ENCODE measurements at places on chromosomes 11 and 22. TPM values are rescaled to one million over a fixed set of nuclear protein-coding genes. Genes with fewer than 3 reads are reported as not detected.

The PSMA1 gene
- 143 TPM for total RNA-seq

The MAP6 gene
- 6.1 TPM for total RNA-seq

GRCh38 chr22:26281941-26282340, 112.7 kb downstream of the SEZ6L start:
- no peak for DNase-seq

GRCh38 chr22:20026996-20027601, 6.2 kb downstream of the TANGO2 start:
- no peak for DNase-seq

DNA sequence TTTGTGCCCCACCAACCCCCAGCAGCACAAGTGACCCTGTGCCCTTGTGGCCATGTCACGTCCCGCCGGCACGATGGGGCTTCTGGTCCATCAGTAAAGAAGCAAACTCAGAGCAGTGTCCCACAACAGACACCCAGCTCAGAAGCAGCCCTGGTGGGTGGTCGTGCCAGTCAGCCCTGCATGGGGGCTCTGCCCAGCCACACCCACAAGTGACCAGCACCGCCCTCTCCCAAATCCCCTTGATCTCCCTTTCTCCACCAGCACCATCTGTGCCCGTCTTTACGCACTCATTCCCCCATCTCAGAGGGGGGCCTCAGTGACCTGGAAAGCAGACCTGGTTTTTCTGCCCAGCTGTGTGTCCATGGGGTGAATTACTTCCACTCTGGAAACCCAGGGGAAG, 149.1 kb downstream of the DSCAML1 start:
- DNase-seq = no peak

The RIBC2 gene
- 1.4 TPM for total RNA-seq

The PANX2 gene
- total RNA-seq = 0.13 TPM

The ZNF280B gene
- total RNA-seq = 3.1 TPM

DNA sequence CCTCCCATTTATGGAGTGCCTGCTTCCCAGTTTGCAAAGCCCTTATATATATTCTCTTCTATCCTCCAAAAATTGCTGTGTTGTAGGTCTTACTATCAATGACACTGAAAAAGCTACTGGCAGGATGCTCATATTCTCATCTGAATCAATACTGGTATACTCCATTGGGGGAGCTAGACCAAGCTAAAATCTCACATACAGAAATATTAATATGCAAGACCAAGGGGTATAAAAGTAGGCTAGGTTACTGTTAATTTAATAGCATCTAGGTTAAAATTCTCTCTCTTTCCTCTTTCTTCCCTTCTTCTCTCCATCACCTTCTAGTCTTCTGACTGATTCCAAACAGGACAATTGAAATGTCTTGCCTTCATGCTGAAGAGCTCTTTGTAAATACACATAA, 17.1 kb upstream of the BDNF start:
- no peak for DNase-seq

DNA sequence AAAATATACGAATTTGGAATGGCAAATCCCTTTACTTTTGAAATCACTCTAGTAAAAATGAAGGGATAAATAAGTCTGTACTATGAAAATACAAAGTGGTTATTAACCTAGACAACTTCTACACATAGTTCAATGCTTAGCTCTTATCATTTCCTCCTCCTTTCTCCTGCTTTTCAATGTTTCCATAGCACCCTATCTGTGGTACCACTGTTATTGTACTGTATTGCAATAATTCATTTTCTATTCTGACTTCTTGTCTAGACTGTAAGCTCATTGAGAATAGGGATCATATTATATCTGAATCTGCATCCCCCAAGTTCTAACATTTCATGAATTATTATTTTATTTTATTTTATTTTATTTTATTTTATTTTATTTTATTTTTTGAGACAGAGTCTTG, 251.4 kb downstream of the TTC28 start:
- DNase-seq = no peak

GRCh38 chr11:36053281-36053680, 109.4 kb downstream of the LDLRAD3 start:
- DNase-seq = no peak

The H19 gene
- 11,782 TPM for total RNA-seq

DNA sequence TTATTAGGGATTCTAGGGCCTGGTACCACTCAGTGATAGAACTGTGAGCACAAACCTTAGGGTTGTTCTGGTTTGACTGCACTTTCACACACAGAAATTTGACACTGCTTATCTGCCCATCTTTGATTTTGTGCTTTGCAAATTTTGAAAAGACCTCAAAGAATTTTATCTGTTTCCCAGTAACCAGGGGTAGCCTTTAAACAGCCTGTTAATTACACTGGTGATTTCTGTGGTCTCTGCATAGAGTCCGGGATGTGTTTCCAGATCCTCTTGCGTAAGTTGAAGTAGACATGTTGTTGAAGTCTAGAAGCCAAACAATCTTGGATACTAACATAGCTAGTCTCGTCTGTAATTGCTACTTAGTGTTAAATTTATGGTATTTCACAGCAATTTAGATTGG, 75.3 kb downstream of the C22orf31 start:
- DNase-seq = no peak

- no peak for DNase-seq
These were observed 4.9 kb downstream of the AMBRA1 start for GRCh38 chr11:46588915-46589314.

The RAC2 gene
- 2.4 TPM for total RNA-seq

DNA sequence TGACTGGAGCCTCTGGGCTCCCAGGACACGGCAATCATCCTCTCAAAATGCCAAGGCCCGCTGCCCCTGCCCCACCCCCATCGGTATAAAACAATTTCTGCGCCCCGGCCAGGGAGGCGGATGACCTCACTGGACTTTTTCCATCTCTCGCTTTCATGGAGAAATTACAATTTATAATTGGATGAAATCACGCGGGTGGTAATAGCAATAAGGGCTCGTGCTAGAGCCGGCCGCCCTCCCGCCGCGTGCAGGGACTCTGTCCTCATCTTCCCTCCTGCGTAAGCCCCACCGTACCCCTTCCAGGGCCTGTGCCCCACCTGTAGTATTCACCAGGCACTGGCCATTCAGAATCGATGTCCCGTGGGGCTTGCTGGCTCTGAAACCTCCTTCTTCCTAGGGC, 64.5 kb downstream of the MACROD1 start:
- peak; percentile 58 for DNase-seq

The SCT gene
- 55.2 TPM for total RNA-seq

DNA sequence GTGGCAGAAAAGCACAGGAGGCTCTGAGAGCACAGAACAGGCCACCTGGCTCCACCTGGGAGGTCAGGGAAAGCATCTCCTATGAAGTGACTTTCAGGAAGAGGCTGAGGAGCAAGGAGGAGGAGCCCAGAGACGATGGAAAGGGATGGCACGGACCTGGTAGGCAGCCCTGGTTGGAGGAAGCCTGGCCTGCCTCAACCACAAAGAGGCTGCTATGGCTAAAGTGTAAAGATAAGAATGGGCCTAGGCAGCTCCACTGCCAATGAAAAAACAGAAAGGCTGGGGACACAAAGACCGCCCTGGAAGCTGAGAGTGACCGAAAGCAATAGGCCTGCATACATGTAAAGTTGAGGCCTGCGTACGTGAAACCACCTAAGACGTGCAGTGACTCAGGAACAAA, 31.2 kb upstream of the ETS1 start:
- no peak for DNase-seq

- no peak for DNase-seq
These were observed 429.5 kb downstream of the TBC1D22A start for GRCh38 chr22:47191671-47192650.

The RAB38 gene
- total RNA-seq = 3.5 TPM

GRCh38 chr11:69274531-69275016, 19.4 kb upstream of the MYEOV start:
- no peak for DNase-seq

The TRIM48 gene
- not detected for total RNA-seq

The GLYAT gene
- not detected for total RNA-seq

The OR10A5 gene
- not detected for total RNA-seq

The NDUFS8 gene
- 108 TPM for total RNA-seq

The CCDC88B gene
- 2.8 TPM for total RNA-seq

The DBX1 gene
- total RNA-seq = 1.3 TPM

DNA sequence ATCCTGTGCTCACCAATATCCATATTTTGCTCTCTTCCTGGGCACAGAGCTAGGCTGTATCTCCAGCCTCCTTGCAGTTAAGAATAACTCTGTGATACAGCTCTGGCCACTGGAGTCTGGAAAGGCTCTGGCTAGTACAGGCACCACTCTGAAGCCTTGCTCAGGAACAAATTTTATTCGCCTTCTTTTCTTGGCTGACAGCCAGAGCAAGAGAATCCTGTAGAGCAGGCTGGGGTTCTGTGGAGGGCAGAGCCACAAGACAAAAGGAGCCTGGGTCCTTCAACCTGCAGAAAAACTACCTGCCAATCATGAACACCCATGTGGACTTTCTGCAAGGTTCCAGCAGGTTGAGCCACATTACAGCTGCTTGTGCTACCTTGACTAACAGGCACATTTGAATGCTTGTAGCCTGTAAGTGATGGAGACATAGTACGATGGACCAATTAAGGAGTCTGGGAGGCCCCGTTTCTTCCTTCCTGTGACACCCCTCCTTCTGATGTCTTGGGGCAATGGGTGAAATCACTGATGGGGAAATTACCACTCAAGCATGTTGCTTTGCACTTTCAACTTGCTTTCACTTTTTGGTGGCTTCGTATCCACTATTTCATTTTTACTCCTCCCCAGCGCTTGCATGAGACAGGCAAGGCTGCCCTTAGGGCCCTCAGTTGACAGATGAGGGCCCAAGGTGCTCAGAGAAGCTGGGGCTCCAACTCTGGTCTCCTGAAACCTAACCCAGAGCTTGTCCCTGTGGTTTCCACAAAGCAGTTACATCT, 267.2 kb upstream of the SYN3 start:
- DNase-seq = no peak

The WNT11 gene
- 24.8 TPM for total RNA-seq

Measured in muscle of leg (tissue), 16 donors.